ENCODE measurements at places on chromosomes 5 and 9.
A peak's percentile ranks its signal among the peaks of the same experiment; 100 is the strongest.

DNA sequence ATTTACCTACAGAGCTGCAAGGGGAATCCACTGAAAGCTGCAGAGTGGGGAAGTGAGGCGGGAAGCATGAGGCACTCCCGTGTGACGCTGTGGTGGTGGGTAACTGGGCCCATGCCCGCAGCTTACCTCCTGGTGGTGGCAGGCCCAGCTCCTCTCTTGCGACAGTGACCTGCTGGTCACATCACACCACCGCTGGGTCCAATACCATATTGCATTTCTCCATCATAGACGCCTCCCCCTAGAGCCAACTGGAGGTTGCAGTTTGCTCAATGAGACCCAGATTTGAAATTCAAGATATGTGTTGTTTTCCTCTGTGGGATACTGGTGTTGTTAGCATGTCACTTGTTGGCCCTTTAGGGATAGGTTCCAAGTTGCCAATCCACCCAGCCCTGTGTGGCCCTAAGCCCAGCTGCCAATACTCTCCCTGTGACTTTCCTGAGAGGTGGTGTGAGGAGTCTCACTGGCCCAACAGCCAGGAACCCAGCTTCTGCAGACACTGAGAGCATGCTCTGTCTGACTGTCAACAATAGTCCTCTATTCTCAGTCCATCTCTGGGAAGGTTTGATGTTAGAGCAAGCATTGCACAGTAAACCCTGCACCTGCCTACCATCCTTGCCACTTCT, 428.3 kb downstream of the GADD45G start:
- DNase-seq: no peak

GRCh38 chr5:103764403-103764802, 201.8 kb upstream of the NUDT12 start:
- DNase-seq: no peak

- DNase-seq: no peak
Observed at GRCh38 chr9:79555474-79556089, 16.2 kb upstream of the TLE4 start.

DNA sequence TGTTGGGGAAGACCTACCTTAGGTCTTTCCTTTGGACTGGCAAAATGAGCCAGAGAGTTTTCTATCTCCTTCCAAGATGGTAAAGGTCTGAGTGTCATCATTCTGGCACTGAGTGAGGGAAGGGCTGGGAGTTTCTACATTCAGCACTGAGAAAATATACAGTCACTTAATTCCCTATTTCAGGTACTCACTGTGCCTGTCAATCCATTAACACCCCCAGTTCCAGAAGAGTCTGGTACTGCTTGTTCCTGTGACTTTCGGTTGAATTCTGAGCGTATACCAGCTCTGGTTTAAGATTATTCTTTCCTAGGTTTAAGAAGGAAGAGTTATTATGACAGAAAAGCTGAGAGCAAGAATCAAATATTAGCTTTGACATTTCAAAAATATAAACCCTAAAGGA, 68.4 kb downstream of the MTX3 start:
- DNase-seq: no peak

GRCh38 chr9:86183229-86184137, 76.0 kb downstream of the C9orf153 start:
- no peak for DNase-seq

- no peak for DNase-seq
Observed at GRCh38 chr5:150401076-150401375, 11.7 kb downstream of the CD74 start.

- peak; percentile 68 for DNase-seq
Observed at GRCh38 chr5:36876965-36877666, 547 bp downstream of the NIPBL start.

DNA sequence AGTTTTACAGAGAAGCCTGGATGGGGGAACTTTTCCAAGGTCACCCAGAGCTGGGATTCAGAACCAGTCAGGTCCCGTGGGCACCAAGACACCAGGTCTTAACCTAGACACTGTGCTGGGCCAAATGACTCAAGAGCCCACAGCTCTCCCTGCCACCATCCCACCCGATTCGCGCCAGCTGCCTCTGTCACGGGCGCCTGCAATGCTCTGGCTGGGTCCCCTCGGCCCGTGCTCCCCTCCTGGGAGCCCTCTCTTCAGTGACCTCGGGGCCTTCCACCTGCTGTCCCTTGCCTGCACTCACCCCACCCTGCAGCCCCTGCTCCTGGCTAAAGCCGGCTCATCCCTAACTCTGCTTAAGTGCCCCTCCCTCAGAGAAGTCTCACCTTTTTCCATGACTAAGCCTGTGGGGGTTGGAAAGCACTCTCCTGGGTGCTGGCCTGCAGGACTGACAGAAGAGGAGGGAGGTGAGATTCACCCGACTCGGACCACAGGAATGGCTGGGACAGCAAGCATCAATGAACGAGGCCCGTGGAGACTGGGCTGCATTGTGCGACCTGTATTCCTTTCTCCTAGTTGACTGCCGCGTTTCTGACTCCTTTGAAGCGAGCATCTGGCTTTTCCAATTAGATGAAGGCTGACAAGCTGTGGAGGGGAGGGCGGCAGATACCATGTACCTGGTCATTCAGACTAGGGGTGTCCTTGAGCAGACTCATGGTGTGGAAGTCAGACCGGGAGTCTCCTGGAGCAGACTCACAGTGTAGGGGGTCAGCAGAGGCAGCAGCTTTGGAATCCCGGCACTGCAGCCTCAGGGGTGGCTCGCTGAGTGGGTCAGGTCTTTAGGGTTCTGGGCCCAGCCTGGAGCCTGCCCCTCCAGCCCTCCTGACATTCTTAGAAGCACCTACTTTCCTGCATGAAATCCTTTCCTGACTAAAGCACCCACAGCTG, 5.8 kb upstream of the IL4 start:
- no peak for DNase-seq

DNA sequence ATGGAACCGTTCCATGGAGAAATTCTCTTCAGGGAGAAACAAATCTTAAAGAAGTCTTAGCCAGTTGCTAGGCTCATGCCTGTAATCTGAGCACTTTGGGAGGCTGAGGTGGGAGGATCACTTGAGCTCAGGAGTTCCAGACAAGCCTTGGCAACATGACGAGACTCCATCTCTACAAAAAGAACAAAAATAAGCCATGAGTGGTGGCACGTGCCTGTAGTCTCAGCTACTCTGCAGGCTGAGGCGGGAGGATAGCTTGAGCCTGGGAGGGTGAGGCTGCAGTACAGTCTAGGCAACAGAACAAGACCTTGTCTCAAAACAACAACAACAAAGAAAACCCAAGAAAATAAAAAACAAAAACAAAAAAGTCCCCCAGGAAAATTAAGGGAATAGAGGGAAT, 8.2 kb downstream of the HSPB3 start:
- no peak for DNase-seq

DNA sequence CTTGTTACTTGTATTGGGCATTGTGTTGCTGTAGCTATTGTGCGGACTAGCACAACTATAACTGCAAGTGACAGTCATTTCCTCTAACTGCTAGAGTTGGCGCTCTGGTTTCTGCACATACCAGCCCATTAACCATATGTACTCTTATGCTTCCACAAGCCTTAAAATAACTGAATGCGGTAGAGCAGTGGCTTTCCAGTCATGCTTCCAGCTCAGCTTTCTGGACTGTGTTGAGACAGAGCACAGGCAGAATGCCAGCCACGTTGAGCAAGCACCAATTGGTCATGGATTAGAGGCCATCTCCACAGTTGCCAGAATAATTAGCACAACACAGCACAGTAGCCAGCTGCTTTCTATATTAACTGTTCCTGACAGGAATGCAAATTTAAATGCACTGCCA, 12.2 kb downstream of the INVS start:
- DNase-seq: peak; percentile 77

GRCh38 chr5:88364991-88365390, 96.3 kb upstream of the TMEM161B start:
- DNase-seq: no peak

DNA sequence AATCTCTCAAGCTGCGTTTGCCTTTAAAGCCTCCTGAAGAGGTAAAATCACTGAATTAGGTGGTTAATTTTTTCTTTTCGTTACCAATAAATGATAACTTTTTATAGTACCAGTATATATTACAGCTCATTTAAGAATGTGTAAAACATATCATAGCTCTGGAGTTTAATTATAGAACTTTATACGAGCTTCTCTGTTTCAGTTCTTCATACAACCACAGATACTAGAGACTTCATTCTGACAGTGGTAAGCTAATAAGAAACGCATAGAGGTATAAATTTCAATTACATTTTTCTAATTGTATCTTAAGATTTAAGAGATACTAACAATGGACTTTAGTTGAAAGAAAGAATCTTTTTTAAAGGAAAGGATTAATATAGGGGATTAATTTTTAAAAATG, 73.9 kb downstream of the PBX3 start:
- no peak for DNase-seq

GRCh38 chr9:109267555-109267954, 53.3 kb downstream of the EPB41L4B start:
- DNase-seq: no peak

DNA sequence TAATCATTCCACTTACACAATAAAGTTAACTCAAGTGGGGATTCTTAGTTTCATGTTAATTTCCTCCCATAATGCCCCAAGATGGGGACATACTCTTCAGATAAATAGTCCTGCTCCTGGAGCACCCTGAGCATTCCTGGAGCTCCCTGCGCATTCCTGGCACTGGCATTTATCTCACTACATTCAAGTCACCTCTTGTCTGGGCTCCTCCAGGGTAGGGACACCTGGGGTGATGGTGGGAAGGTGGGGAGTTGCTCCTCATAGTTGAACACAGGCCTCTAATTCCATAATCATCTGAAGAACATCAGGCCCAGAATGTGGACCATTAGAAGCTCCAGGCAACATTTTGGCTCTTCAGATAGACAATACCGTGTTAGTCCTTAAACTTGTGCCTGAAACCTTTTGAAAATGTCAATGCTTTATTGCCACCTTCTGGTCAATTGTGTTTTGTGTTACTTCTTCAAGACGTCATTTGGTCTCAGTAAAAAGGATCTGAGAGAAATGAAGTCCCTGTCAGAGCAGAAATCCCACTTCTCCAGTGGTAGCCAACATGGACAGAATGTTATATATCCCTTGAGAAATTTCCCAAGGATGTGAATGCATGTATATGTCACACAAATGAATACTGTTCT, 14.2 kb upstream of the AGGF1 start:
- no peak for DNase-seq

GRCh38 chr5:139828207-139828895, 32.7 kb downstream of the PSD2 start:
- no peak for DNase-seq

- no peak for DNase-seq
Observed at GRCh38 chr5:1636981-1637638, 113.3 kb upstream of the LPCAT1 start.

GRCh38 chr9:90985631-90986030, 184.0 kb downstream of the SYK start:
- DNase-seq: no peak

GRCh38 chr5:6193310-6193709, 185.0 kb downstream of the MED10 start:
- no peak for DNase-seq
